ENCODE measurements at places on chromosomes 11 and 22. TPM values are rescaled to one million over a fixed set of nuclear protein-coding genes. Genes with fewer than 3 reads are reported as not detected.
A peak's percentile ranks its signal among the peaks of the same experiment; 100 is the strongest.

Gene CYTH4
- total RNA-seq = 24.1 TPM

Gene SCN4B
- 3.5 TPM for total RNA-seq

Gene HTR3A
- total RNA-seq = 0.29 TPM

Gene CTSW
- 2.7 TPM for total RNA-seq

GRCh38 chr11:27392278-27393114 lies 29.5 kb upstream of the CCDC34 start:
- DNase-seq = peak; percentile 29

- no peak for DNase-seq
These were observed 9.9 kb downstream of the KCNQ1OT1 start for GRCh38 chr11:2689651-2690575.

GRCh38 chr11:72981080-72981479 lies 161.0 kb downstream of the FCHSD2 start:
- DNase-seq = no peak

DNA sequence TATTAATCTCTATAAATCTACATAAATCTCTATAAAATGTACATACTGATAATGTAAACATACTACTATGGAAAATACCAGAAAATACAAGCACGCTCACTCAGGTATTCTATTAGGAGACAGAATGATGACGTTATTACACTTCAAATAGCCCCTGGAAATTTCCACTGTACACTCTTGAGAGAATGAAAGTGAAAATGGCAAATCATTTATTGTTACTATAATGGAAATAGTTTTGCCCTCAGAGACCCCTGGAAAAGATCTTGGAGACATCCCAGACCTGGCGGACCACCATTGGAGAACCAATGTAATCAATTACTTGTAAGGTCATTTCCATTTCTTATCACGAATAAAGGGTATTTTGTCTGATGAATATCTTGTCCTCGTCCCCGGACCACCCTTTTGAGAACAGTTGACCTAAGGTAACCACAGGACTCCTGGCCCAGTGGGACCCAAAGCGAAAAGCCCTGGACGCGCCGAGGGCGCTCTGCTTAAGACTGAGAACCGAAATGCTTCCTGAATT lies 509 bp upstream of the PRRG4 start:
- DNase-seq = no peak

GRCh38 chr11:73288192-73288872 lies 16.2 kb downstream of the P2RY6 start:
- no peak for DNase-seq

GRCh38 chr11:129427376-129427775 lies 51.7 kb downstream of the BARX2 start:
- DNase-seq = peak; percentile 24

DNA sequence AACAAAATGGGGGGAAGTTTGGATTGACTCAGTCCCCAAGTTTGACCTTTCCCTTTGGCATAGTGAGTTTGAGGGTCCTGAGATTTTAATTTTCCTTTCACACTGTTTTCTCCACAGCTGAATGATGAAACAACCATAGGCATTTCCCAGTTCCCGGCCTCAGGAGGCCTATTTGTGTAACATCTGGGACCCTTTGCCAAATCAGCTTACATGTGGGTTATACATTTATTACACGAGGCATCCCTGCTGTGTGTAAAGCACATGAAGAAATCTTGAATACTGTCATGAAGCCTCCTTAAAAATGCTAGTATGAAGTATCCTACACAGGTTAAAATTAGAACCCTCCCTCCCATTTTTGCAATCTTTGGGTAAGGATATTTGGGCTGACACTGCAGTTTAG lies 44.6 kb upstream of the SPON1 start:
- DNase-seq = no peak

DNA sequence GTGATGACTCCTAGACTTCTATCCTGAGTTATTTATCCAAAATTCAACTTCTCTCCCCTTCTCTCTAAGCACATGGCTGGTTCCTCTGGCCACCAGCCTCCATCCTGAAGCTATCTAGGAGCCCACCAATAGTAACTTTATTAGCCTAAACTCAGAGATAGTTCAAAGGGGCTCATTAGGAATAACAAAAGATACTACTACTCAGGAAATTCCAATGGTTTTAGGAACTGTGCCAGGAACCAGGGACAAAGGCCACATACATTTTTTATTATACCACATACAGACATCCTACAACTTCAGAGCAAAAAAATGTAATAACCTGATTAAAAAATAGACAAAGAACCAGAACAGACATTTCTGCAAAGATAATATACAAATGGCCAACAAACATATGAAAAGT lies 27.9 kb downstream of the SLC25A17 start:
- DNase-seq = no peak

GRCh38 chr11:69640995-69641581 lies at the start of gene CCND1:
Gene CCND1, plus strand, starts transcription at chr11:69641156. Its CDS starts 158 bp downstream, at chr11:69641314.
- DNase-seq = peak; percentile 77

Data from mucosa of gallbladder (tissue), 1 donor.